ENCODE measurements at places on chromosomes 6 and 20.

- no peak for DNase-seq
These were observed 446.7 kb downstream of the BCKDHB start for GRCh38 chr6:80553071-80553740.

GRCh38 chr6:75813476-75814250 is 64.6 kb downstream of the MYO6 start:
- no peak for DNase-seq

DNA sequence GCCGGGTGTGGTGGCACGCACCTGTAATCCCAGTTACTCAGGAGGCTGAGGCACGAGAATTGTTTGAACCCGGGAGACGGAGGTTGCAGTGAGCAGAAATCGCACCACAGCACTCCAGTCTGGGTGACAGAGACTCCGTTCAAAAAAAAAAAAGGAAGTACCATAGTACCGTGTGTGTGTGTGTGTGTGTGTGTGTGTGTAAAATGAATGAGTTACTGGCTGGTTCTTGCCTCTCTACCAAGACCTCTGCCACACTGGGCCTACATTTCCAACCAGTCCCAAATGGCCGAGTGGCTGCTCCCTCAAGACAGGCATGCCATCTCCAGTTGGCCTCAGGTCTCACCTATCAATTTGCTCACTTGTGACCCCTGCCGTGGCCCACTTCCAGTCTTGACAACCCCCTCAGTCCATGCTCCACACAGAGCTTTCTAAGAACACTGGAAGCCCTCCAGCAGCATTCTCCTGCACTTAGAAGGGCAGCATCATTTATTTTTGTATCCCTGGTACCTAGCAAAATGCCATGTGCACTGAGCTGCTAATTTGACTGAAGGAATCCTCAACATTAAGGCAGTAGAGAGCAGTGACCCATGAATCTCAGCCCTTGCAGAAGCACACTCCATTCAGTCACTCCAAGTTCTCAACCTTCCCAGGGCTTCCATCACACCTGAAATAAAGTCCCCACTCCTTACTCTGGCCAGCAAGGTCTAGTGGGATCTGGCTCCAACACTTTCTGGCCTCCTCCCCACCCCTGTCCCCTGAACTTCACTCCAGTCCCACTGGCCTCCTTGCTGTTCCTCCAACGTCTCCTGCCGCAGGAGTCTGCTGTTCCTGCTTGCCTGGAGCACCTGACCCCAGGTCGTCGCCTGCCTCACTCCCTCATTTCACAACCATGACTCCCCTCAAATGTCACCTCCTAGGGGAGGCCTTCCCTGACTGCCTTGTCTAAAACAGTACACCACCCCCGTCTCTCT is 29.9 kb downstream of the COX4I2 start:
- DNase-seq: no peak

DNA sequence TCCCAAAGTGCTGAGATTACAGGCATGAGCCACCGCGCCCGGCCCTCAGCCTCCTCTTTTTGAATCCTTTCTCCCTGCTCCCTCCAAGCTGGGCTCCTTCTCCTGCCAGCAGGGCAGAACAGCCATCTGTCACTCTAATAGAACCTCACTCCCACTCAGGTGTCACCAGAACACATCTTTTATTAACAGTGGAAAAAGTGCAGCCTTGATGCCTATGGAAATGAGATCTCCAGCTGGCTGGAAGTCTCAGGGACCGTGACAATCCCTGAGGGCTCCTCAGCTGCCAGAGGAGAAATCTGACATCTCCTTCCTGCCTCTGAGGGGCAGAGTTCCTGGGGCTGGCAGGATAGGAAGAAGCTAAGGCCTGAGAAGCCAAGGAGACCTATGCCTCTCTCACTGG is 28.0 kb downstream of the TMC2 start:
- DNase-seq: no peak

GRCh38 chr6:105785066-105785811 is 300.9 kb upstream of the PRDM1 start:
- DNase-seq: no peak

GRCh38 chr6:44022671-44023352 is 104.4 kb downstream of the MRPL14 start:
- no peak for DNase-seq

DNA sequence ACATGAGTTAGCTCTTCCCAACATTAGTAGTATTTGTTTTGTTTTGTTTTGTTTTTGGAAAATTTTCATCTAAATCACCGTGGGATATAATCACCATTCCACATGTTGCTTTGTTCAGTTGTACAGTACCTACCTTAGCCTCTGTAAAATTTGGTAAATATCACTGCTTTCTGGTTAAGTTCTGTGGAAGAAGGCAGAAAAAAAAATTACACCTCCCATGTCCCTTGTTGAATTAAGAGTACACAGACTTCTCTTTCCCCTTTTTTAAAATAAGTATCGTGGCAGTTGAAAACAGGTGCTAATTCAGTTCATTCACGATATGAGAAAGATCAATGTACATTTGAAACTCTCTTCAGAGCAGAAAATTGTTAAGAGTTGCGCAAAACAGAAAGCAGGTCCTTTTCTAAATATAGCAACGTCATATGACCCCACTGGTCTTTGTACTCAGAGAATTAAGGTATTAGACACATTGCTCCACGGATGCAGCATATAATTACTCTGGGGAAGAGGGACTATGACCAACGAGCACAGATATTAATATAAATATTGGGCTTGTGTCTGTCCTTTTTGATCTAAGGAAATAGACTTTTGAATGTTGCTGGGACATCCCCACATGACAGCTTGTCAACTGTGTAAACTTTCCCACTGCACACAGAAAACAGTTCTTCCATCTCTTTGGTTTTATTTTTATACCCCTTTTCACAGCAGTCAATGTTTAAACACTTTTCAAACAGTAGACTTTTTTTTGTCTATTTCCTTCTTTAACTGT is 58.6 kb upstream of the ZNF217 start:
- no peak for DNase-seq

DNA sequence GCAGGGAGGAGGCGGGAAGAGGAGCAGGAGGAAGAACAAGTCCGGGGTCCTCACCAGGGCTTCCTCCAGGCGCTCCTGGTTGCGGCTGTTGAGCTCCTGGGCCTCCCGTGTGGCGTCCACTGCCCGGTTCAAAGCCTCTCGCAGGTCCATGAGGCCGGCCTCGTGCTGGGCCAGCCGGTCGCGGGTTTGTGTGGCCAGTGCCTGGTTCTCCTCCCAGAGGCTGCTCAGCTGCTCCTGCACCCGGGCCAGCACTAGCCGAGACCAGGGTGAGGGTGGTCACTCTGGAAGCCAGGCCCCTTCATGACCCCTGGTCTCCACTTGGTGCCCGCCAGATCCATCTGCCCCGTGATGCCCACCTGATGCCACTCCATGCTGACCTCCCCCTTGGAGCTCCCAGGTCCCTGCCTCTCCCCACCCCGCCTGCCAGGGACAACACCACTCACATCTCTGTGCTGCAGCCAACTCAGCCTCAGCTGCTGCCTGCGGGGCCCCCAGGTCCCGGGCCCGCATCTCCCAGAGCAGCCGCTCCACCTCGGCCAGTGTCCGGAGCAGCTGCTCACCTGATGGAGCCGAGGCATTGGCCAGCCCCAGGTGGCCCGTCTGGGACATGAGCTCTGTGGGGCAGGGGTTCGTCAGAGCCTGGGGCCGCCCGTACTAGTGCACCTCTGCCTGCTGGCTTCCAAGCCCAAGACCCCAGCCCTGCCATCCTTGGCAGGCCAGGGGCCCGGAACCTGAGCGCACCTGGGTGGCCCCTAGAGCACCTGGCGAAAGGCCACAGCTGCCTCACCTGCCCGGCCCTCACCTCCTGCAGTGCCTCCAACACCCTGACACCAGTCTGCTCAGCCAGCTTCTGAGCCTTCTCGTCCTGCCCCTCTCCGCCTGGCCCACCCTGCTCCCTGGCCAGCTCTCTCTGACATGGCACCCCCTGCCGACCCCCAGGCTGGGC is 15.9 kb downstream of the ADRM1 start:
- no peak for DNase-seq

DNA sequence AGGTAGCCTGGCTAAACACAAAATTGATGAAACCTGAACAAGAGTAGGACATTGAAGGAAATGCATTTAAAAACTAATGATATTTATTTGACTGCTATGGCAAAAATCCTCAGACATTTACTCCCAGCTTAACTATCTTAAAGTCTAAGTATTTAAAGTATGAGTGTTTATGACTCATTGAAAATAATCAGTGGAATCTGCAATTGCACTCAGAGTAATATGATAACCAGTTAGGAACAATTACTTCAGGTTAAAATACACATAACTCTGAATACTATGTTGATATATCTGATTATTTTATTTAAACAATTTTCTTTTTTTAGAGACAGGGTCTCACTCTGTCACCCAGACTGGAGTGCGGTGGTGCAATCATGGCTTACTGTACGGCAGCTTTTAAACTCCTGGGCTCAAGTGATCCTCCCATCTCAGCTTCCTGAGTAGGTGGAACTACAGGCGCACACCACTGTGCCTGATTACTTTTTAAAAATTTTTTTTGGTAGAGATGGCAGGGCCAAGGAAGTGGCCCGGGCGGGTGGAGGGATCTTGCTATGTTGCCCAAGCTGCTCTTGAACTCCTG is 43.9 kb downstream of the FILIP1 start:
- DNase-seq: no peak

DNA sequence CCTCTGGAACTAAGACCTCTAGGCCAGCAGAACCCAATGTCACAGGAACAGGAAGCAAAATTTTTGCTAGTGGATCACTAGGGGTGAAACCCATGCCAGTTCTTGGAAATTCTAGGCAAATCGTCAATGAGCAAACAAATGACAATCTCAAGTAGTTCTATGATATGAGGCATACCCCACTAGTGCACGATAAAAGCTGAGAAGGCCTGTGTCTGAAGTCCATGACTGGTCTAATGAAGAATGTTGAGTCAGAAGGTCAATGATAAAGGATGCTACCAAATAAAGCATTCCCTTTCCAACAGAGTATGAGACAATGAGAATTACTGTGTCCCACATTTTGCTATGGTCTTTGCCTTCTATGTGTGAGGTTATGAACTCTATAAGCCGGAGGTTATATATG is 149.4 kb upstream of the NOX3 start:
- DNase-seq: no peak

DNA sequence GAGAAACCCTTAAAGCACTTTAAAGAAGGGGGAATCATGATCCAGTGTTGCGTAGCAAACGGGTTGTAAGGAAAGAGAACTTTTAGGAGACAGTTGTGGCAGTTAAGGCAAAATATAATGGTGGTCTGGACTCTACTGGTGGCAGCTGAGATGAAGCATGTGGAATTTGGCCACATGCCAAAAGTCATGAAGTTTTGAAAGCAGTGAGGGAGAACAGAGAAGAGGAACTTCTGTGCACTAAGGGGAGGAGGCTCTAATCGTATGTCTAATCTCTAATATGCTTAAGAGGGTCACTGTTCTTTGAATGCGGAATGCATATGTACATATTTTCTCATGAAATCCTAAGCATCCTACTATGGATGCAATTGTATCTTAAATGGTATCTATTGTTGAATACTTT is 91.5 kb downstream of the RIMS1 start:
- no peak for DNase-seq

DNA sequence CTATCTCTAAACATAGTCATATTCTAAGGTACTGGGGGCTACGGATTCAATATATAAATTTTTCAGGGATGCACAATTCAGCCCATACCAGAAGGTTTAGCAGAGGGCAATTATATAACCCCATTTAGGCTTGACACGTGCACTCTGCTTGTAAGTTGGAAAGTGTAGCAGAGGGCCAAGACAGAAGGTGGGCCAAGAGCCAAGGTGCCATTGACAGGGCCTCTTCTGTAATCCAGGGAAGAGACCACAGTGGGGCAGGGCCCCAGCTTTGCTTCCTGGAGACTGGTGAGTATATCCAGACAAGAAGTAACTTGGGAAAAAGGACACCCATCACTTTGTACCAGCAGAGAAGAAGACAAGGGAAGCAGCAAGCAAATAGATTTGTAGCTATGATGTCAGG is 672.4 kb upstream of the MARCKS start:
- no peak for DNase-seq

DNA sequence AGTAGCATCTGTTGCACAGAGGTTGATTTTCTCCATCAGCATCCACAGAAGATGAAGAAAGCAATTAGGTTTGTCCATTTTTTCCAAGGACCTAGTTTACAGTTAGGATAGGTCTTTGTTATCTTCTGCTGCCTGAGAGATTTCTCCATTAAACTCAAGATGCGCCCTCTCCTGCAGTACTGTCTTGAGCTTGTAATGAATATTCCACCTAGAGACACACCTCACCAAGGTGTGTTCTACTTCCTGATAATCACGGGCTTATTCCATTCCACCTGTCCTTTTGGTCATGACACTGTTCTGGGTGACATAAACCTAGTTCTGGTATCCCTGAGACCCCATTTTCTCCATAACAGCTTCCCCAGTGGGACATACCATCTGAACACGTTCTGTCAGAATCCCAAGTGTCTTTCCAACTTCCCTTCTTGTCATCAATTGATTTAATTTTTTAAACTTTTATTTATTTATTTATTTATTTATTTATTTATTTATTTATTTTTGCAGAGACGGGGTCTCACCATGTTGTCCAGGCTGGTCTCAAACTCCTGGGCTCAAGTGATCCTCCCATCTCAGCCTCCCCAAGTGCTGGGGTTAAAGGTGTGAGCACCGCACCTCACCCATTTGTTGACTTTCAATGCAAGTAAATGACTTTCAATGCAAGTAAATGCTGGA is 75.6 kb upstream of the HS3ST5 start:
- no peak for DNase-seq

- no peak for DNase-seq
These were observed 80.4 kb upstream of the IYD start for GRCh38 chr6:150288456-150288855.

- no peak for DNase-seq
These were observed 11.5 kb upstream of the PI3 start for GRCh38 chr20:45163083-45163803.

DNA sequence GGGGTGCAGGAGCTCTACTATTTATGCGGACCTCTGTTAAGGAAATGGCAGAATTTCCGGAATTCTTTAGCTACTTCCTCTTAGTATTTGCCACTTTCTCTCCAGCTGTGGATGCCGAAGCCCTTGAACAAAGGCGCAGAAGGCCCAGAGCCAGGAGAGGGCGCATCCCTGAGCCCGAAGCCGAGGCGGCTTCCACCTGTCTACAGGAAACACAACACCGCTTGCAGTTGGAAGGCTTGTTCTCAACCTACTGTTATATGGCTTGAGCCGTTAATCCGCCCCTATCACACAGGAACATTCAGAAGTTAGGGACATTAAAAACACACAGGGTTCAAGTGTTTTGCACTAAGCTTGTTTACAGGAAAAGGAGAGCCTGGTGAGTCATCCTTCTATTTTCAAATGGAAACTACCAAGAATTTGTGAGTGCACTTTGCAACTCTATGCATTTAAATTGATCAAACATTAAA is 417.1 kb downstream of the BCKDHB start:
- DNase-seq: peak; percentile 42

DNA sequence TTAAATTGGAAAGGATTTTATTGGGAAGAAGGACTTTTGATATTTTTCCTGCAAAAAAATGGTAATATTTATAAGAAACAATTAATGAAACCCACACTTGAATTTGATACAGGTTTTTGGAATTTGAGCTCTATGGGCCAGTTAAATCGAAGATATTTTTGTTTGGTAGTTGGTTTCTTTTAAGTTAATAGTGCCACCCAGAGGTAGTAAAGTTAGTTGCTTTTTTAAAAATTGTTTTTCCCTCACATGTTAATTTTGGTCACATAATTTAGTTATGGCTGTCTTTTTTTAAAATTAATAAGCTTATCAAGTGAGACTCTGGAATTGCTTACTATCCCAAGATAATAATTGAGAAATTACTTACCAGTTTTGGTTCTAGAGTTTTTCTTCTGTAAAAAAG is 7.1 kb downstream of the PRIM2 start:
- no peak for DNase-seq

Measured in ureter (tissue), 1 donor.